Naive thymus-derived CD8-positive, alpha-beta T cell (primary cell): ENCODE measurements at places on chromosomes 11 and 22.
A peak's percentile ranks its signal among the peaks of the same experiment; 100 is the strongest.

DNA sequence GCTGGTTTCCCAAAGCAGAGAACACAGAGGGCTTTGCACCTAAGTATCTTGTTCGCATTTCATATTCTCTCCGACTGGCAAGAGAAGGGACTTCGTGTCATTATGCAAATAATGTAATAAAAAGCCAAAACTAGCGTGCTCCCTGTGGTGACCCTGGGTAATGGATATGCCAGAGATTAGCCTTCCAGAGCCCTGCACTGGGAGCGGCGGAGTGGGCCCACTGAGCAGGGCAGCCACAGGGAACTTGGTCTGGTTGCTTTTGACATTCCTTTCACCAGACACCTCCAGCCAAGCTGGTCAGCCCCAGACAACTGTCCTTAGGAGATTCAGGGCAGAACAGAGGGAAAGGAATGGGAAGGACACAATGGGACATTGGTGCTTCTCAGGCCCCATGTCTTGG, 56.1 kb downstream of the FLI1 start:
- DNase-seq = no peak

- DNase-seq = peak; percentile 88
Measured at GRCh38 chr11:14414470-14415461, 55.8 kb upstream of the RRAS2 start.

- DNase-seq = no peak
Measured at GRCh38 chr11:46637546-46637945, 20.2 kb downstream of the ATG13 start.

DNA sequence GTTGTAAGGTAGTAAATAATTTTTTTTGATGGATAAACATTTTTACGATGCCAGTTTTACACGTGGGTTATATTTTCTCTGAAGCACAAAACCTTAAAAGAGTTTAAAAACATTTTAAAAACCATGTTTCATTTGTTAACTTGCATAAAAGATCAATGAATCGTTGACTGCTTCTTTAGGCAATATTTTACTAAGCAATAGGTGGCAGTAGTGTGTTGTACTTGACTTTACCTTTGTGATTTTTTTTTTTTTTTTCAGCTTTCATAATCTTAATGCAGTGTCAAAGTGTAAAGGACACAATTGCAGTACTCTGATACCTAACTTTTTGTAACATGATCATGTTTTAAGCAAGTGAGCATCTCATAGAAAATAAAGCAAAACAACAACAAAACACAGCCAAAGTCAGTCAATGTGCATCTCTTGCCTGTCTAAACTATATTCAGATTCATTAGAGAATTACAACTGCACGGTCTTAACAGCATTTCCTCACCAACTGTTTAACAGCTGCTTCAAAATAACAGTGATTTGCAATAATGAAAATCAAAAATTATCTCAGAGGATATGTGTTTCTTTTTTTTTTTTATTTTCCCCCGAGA, 27.7 kb downstream of the DNAJC24 start:
- peak; percentile 25 for DNase-seq

- DNase-seq = no peak
Measured at GRCh38 chr11:32280339-32280738, 155.0 kb downstream of the WT1 start.

DNA sequence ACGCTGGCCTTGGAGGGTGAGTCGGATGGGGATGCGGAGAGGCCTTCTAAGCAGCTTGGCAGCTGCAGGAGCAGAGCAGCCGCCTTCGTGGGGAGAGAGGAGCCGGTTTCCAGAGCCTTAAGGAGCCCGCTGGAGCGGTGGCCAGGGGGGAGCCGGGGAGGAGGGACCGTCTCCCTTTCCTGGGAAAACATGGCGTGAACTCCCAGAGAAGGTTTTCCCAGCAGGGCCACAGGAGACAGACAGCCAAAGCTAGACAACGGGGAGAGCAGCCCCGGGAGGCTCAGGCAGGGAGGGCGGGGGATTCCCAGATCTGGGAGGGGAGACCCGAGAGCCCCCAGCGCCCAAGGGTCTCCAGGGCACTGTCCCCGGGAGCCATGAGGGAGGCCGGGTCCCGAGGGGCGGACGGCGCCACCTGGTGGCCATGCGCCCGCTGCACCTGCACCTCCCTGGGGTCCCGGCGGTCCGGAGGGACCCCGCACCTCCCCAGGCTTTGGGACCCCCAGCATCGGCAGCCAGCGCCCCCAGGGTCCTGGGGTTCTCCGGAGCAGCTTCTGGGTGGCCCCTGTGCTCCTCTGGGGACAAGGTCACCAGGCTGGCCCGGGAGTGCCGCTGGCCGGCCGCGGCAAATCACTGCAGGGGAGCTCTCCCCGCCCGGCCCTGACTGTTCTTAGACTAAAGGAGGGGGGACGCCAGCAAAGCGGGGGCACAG, 2.4 kb upstream of the SYT8 start:
- DNase-seq = peak; percentile 71

DNA sequence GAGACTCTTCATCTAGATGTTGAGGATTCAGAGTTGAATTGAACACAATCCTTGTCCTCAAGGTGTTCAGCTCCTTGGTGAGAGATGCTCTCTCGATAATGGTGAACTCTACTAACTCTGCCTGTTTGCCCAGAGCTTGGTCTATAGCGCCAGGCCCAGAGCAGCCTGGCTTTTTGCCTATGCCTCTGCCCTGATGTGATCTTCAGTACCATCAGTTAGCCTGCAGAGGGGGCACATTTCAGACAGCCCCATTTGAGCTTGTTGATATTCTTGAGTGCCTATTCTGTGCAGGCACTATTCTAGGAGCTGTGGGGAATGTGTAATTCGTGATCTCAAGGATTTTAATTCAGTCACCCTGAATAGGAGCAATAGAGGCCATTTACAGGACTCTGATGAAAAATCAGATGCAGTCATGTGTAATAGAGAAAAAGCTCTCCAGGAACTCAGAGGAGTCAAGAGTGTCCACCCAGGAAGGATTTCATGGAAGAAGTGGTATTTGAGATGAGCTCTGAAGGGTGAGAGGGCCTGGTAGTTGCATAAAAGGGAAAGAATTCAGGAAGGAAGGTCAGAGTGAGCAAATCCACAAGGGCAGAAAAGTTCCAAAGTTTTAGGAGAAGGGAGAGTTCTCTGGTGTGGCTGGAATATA, 19.3 kb downstream of the GTPBP1 start:
- DNase-seq = peak; percentile 40

- no peak for DNase-seq
Measured at GRCh38 chr11:37552284-37552683, 954.2 kb upstream of the RAG2 start.

GRCh38 chr22:41620589-41621098, at the start of gene DESI1:
DESI1 (minus strand) TSS chr22:41621043; CDS start chr22:41620839, 204 bp downstream.
- no peak for DNase-seq

DNA sequence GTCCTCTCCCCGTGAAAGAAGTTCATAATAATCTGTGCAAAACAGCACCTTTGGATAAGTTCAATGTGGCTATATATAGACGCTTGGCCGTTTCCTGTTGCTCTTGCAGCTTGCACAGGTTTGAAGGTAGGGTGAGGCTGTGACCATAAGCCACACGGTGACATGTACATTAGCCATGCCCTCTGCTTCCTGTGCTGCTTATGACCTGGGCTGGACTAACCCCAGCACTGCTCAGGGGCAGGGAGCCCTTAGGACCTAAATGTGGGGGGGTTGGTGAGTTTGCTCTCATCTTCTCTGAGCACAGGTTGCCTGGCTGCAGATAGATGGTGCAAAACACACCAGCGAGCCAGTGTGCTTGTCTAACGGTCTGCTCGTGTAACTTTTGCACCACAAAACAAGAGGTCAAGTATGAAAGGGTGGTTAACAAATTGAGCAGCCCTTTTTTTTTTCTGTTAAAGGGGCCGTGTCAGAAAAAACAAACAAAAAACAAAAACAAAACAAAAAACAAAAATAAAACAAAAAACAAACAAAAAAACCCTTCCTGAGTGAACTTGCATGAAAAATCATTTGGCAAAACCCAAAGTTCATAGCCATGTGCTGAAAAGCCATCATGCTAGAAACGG, 37.3 kb downstream of the FLI1 start:
- DNase-seq = no peak

GRCh38 chr11:119875841-119876600, 147.0 kb upstream of the NECTIN1 start:
- DNase-seq = no peak

- no peak for DNase-seq
Measured at GRCh38 chr11:14342906-14343305, 16.1 kb downstream of the RRAS2 start.

- no peak for DNase-seq
Measured at GRCh38 chr22:45987136-45987861, 10.3 kb upstream of the WNT7B start.

GRCh38 chr11:31959716-31960115, 131.2 kb upstream of the RCN1 start:
- DNase-seq = no peak

DNA sequence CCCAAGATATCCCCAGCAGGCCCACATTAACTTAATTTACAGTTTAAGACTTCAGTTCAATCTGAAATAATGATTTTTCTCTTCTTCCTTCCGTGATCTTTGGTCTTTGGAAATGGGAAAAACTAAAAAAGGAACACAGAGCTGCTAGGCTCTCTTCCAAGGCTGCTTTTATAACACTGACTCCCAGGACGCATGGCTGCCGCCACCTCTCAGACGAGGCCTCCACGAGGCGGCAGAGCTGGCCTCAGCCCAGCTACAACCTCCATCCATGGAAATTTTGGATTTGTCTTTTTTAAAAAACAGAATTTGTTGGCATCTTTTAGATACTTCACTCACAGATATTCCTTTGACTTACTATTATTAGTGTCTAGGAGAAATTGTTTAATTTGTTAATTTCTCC, 385.5 kb upstream of the SYN3 start:
- no peak for DNase-seq

- no peak for DNase-seq
Measured at GRCh38 chr22:37303821-37304274, 21.5 kb downstream of the CYTH4 start.

DNA sequence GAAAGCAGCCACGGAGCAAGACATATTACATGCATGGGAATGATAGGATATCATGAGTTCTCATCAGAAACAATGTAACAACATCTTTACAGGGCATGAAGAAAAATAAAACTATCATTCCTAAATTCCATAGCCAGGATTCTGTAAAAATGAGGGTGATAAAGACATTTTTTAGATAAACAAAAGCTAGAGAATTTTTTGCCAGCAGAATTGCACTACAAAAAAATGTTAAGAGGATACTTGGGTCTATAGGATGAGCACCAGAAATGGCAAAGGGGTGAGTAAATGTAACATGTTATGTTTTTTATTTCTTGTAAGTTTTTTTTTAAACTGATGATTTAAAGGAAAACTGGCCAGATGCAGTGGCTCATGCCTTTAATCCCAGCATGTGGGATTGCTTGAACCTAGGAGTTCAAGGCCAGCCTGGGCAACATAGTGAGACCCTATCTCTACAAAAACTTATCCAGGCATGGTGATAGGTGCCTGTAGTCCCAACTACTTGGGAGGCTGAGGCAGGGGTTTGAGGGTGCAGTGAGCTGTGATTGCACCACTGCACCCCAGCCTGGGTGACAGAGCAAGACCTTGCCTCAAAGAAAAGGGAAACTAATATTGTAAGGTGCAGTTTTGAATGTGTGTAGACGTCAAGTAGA, 33.2 kb downstream of the TBX1 start:
- DNase-seq = no peak

DNA sequence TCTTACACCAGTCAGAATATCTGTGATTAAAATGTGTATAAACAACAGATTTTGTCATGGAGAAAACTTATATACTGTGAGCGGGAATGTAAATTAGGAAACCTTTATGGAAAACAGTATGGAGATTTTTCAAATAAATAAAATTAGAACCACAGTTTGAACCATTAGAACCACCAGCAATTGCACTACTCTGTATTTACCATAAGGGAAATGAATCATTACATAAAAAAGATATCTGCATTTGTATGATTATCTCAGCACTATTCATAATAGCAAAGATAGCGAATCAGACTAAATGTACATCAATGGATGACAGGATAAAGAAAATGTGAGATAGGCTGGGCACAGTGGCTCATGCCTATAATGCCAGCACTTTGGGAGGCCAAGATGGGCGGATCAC, 7.4 kb upstream of the OR52N4 start:
- no peak for DNase-seq

- DNase-seq = no peak
Measured at GRCh38 chr11:102464859-102465500, 12.4 kb upstream of the TMEM123 start.

DNA sequence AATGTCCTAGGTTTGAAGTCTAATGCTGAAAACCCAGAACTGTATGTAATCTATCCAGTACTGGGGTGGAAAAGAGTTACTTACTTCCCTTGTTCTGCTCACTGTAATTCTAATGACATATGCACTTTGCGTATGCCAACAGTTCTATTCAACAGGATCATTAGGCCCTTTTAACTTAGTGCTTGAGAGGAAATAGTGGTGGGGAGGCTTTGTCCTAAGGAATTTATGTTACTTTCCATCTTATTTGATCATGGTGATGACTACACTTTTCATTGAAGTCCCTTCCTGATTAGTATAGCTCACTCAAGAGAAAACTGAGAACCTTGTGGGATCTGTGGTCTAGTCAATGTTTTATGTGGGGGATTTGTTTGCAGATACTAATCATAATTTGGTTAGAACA, 348.2 kb downstream of the GUCY1A2 start:
- no peak for DNase-seq

- no peak for DNase-seq
Measured at GRCh38 chr11:117279711-117280376, 11.3 kb upstream of the BACE1-AS start.

DNA sequence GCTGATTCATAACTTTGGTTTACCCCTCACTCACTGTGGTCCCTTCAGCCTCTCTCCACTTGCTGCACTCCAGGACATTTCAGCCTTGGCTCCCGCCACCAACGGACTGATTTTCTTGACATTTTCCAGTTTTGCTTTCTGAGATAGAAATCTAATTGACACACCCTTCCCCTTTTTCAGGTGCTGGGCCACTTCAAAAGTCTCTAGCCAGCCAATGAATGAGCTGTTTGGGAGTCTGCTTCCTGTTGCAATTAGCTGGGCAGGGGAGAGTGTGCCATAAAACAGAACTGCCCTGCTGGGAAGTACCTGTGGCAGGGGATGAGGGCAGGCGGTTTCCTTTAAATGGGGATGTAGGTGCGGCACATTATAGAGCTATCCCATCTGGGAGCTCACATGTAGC, 21.1 kb upstream of the PLET1 start:
- DNase-seq = no peak

- DNase-seq = no peak
Measured at GRCh38 chr11:70522593-70523311, 124.4 kb downstream of the CTTN start.

GRCh38 chr11:68380786-68381622, 68.6 kb downstream of the LRP5 start:
- DNase-seq = no peak

DNA sequence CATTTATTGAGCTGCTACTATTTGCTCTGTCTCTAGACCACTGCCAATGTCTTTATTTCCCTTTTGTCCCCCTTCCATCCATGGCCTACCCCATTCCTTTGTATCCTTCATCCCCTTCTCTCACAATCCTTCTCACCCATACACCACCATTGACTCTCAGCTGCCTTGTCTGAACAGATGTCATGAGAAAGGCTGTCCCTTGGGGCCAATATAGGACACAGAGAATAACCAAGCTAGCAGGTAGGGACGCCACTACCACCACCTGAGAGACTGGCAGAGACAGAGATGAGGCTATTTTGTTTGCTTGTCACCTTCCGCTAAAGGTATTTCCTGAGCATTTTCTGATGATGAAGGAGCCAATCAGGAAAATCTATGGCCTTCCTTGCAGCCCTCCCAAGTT, 138.9 kb downstream of the CD44 start:
- no peak for DNase-seq

GRCh38 chr11:19344661-19345518, 104.1 kb upstream of the E2F8 start:
- no peak for DNase-seq
